ENCODE measurements at places on chromosomes 12 and 14.

GRCh38 chr14:105490267-105490571 lies 827 bp upstream of the TEDC1 start:
- DNase-seq, result peak; percentile 52

GRCh38 chr14:26872515-26873361 lies 274.9 kb upstream of the NOVA1 start:
- DNase-seq, result no peak

- no peak for DNase-seq
Observed at GRCh38 chr14:98909251-98909944, 362.6 kb downstream of the BCL11B start.

- no peak for DNase-seq
Observed at GRCh38 chr12:48017496-48017895, 13.2 kb upstream of the COL2A1 start.

GRCh38 chr12:94867066-94867855 lies 136.2 kb downstream of the NDUFA12 start:
- DNase-seq, result no peak

DNA sequence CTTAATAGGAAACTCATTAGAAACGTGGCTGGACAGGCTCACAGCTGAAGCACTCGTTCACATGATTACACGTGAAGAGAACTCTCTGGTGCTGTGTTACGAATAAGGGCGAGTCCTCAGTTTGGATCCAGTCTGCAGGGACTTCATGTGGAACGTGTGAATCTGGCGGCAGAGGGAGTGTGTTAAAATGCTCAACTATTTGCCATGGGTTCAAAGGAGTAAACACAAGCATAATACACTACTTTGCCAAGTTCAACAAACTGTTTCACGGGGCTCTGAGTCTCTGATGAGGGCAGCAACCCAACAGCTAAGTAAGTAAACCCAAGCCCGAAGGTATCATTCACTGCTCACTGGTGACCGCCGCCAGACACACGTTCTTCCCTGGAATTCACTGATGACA lies 42.4 kb downstream of the NUAK1 start:
- DNase-seq, result no peak

DNA sequence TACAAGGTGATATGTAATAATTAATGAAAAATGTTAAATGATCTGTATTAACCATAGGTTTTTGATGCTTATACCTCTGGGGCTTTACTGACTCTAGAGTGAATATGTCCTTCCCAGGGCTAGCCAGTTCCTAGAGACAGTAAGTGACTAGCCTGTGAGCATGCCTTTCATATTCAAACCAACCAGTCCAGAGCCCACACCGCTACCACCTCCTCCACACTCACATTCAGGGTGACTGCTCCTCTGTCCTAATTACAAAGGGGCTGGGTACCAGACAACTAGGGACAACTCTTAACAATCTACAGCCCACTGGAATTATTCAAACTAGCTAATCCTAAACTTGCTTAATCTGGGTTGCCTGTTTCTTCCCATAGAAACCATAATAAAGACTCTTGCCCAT lies 49.0 kb downstream of the RALGAPA1 start:
- DNase-seq, result no peak

- no peak for DNase-seq
Observed at GRCh38 chr14:29810682-29811081, 117.0 kb downstream of the PRKD1 start.

DNA sequence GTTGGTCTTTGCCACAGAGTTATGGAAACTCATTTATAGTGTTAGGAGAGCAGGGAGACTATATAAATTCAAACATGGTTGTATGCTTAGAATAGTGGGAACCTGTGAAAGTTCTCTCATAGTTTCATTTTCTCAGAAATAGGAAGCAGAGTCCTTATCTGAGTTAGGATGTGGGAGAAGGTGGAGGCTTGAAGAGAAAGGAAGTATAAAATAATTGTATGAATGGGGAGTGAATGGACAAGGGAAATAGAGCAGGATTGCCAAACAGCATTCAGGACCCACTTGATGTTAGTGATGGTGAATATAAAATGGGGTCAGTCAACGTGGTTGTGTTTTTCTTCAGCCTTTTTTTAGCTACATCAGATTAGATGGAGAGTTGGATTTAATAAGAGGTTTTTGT lies 34.0 kb upstream of the TPH2 start:
- DNase-seq, result no peak

DNA sequence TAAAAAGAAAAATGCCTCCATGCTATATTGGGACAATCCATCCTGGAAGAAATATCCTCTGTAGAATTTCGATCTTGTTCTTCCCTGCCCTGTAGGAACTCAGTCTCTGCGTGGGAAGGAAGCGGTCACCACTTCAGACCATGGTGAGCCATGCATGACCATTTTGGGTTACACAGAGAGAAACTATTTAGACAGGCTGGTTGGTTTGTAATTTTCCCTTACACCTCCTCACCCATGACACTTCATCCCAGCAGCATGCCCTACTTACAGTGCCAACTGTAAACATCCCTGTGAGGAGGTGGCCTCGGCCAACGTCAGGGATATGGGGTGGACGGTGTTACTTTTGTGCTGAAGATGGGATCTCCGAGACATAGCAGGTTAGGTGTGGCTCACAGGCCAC lies 121.4 kb downstream of the SMOC1 start:
- no peak for DNase-seq

- DNase-seq, result no peak
Observed at GRCh38 chr14:26917086-26917485, 319.3 kb upstream of the NOVA1 start.

GRCh38 chr12:526089-526488 lies 66.3 kb downstream of the B4GALNT3 start:
- no peak for DNase-seq

DNA sequence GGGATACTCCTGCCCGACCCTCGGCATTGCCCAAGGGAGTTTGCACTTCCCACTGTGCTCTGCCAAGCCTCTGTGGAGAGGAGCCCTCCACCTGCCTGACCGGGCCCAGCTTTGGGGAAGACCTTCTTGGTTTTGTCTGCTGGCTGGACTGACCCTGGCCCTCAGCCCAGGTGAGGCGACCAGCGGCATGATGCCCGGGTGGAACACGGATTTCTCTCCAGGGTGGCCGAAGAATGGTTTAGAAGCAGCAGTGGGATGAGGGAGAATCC lies 15.6 kb downstream of the ZBTB42 start:
- no peak for DNase-seq

- no peak for DNase-seq
Observed at GRCh38 chr12:29991924-29992323, 208.2 kb upstream of the TMTC1 start.

- peak; percentile 21 for DNase-seq
Observed at GRCh38 chr12:13784504-13784903, 196.9 kb downstream of the GRIN2B start.

GRCh38 chr12:117805865-117806264 lies 162.9 kb downstream of the KSR2 start:
- no peak for DNase-seq

GRCh38 chr14:56004323-56004722 lies 113.9 kb upstream of the PELI2 start:
- no peak for DNase-seq

GRCh38 chr12:76190299-76190698 lies 105.8 kb upstream of the NAP1L1 start:
- DNase-seq, result no peak

DNA sequence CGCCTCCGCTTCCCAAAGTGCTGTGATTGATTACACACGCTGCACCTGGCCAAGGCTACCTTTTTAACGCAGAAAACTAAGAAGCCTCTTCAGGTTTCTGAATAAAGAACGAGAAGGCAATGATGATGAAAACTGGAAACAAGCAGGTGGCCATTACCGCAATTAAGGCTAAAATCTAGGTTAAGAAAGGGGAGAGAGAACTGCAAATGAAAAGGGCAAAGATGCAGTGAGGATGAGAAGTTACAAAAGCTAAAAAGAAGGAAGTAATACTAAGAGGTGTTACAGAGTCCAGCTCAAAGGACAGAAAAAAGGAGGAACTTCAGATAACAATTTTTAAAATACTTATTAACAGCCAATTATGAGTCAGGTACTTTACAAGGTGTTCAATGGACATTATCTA lies 79.7 kb downstream of the DUSP16 start:
- no peak for DNase-seq

DNA sequence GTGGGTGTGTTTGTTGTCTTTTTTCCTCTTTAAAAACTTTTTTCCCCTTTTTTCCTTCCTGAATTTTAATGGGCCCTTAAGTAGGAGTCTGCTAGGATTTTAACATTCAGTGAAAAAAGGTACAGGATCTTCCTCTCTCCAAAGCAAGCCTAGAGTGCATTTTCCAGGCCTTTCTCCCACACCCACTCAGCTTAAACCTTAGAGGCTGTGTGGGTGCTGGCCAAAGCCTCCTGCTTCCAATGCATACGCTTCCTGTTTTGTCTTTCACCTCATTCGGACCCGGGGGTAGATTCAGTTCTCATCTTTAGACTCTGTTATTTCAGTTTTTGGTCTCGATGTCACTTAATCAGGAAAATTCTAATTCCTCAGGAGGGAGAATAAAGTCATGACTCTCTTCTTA lies 51.2 kb downstream of the TMEM30B start:
- DNase-seq, result no peak

- DNase-seq, result peak; percentile 71
Observed at GRCh38 chr14:68598621-68599447, 194.0 kb downstream of the ZFP36L1 start.

DNA sequence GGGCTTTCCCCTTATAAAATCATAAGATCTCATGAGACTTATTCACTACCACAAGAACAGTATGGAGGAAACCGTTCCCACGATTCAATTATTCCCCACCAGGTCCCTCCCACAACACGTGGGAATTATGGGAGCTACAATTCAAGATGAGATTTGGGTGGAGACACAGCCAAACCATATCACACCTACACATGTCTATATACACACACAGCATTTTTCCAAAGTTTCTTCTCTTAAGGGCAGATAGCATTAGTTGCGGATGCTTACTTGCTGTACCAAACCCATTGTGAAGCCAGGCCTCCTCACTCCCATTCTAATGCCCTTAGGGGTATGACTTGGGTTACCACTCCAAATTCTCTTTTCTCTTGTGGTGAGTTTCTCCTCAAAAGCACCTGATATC lies 104.1 kb upstream of the RAP1B start:
- no peak for DNase-seq

- no peak for DNase-seq
Observed at GRCh38 chr12:98229540-98229924, 285.9 kb upstream of the TMPO start.
